ENCODE measurements at places on chromosomes 7 and 10.

DNA sequence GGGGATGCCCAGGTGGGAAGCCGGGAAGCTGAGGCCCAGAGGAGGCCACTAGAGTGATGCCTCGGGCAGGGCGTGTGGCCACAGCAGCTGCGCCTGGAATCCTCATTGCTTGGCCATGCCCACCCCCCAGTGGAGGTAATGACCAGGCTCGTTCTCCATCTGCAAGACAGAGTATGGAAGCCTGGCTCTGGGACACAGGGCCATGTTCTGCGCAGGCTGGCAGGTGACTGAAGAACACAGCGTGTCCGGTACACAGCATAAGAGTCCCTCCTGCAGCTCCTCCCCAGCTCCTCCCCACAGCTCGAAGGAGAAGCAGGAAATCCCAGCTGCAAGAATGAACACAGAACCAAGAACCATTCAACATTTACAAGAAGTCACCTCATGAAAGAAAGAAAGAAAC lies 64.8 kb downstream of the SMURF1 start:
- DNase-seq, result no peak

GRCh38 chr10:3077509-3077908 lies 10.2 kb downstream of the PFKP start:
- DNase-seq, result no peak

GRCh38 chr10:48205918-48206317 lies 68.6 kb downstream of the FRMPD2 start:
- no peak for DNase-seq

GRCh38 chr7:90933984-90934383 lies 330.2 kb upstream of the FZD1 start:
- DNase-seq, result no peak

DNA sequence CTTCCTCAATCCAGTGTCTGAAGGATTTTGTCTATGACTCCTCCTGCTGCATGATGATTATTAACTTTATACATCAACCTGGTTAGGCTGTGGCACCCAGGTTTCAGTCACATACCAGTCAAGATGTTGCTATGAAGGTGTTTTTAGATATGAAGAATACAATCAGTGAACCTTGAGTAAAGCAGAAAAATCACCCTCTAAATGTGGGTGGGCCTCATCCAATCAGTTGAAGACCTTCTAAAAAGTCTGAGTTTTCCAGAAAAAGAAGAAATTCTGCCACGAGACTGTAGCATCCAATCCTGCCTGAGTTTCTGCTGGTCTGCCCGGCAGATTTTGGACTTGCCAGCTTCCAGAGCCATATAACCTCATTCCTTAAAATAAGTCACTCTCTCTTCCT lies 126.1 kb upstream of the FRMD4A start:
- no peak for DNase-seq

Data from CD8-positive, alpha-beta T cell (primary cell).